ENCODE measurements at places on chromosomes 11 and 22. TPM values are rescaled to one million over a fixed set of nuclear protein-coding genes. Genes with fewer than 3 reads are reported as not detected.

Gene HBG2
- total RNA-seq, result not detected

Gene MS4A18
- total RNA-seq, result not detected

GRCh38 chr11:3902441-3902840 lies 47.0 kb downstream of the STIM1 start:
- DNase-seq, result no peak

DNA sequence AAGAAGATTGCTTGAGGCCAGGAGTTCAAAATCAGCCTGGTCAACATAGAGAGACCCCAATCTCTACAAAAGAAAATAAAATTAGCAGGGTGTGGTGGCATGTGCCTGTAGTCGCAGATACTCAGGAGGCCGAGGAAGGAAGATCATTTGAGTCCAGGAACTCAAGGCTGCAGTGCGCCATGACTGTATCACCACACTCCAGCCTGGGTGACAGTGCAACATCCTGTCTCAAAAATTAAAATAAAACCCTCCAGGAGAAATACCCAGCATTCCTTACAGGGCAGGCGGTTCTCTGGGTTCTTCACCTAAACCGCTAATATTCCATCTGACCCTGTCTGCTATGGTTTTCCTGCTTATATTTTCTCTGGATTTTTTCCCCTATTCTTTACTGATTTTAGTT lies 13.5 kb downstream of the TCF20 start:
- DNase-seq, result no peak

DNA sequence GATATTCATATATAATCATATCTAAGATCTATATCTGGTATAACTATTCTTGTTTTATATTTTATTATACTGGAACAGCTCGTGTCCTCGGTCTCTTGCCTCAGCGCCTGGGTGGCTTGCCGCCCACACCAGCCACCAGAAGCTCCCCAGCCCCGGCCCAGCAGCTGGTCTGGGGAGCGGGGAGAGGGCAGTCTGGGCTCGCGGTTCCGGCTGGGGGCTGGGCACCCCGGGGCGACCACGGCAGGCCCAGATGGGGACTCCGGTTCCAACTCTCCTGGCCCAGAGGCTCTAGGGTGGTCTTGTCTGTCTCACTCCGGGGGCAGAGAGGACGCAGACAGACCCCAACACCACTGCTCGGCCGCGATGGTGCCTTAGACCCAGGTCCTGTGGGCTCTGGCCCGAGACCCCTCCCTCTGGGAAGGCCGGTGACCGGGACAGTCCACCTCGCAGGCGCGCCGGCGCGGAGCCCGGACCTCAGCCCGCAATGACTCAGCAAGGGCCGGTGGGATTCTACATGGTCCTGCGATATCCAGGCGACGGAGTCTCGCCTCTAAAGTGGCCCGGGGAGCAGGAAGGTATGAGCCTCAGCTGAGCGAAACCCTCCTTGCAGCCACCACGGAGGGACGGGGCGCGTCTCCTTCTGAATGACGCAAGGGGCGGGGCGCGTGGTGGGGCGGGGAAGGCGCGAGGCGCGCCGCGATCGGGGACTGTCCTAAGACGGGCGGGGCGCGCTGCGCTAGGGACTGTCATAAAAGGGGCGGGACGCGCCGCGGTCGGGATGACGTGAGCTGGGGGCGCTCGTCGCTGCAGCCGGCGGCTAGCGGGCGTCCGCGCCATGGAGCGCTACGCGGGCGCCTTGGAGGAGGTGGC lies at the start of gene DGCR6:
Gene DGCR6, plus strand, starts transcription at position 781 of the 870 bp plus-strand sequence. Its CDS starts 55 bp downstream, at position 836.
- no peak for DNase-seq

DNA sequence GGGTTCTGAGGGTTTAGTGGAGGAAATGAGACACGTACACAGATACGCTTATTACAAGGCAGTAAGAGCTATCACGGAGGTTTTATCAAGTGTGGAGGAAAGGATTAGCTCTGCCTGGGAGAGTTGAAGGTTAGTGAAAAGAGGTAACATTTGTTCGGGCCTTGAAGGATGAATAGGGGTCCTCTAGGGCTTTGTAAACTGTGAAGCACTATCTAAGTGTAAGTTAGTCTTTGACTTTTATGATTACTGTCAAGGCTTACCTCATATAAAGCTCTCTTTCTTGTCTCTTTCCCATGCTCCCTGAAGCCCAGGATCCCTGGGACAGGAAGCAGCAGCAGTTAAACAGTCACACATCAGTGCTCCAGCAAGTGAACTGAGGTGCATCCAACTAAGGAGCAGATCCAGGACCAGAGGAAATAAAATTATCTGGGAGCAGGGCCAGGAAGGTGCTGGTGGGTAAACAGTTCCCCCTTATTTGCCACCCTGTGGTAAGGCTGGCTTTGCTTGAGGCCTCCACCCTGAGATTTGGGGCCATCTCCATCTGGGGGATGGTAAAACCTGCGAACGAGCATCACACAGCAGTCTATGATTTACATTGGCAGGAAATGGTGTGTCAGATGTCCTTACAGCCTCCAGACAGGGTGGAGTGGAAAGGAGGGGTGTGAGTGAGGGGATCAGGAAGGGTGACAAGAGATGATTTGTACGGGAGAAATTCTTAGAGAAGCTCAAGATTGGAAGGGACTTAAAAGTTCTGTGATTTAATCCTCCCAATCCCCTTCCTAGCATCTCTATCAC lies 27.2 kb downstream of the GVQW3 start:
- no peak for DNase-seq

GRCh38 chr11:65032216-65032615 lies 5.0 kb downstream of the SNX15 start:
- no peak for DNase-seq

GRCh38 chr11:116427337-116427902 lies 345.4 kb downstream of the BUD13 start:
- DNase-seq, result no peak

DNA sequence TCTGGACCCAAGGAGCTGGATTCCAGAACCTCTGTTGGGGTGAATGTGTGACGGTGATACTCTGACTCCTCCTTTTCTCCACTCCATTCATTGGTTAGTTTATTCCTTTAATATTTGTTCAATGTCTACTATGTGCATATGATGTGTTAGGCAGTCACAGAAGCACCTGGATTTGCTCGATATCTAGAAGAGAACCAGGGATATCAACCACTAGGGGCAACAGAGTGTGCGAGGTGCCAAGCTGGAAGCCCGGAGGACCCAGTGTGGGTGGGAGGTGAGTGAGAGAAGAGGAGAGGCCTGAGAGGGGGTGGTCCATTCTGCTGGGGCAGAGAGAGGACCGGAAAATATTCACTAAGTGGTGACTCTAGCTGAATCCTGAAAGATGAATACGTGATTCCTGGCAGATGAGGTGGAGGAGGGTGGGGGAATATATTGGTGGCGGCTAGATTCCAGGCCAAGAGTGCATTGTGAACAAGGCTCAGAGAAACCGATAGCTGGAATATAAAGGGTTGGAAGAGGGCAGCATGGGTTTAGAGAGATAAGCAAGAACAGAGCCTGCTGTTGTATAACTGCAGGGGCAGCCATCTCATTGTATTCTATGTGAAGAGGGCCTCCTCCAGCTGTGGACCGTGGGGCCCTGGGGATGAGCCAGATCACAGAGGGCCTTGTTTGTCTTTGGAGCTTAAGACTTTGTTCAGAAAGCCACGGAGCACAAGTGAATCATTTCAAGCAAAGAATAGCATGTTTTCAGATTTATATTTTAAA lies 6.9 kb upstream of the TIMP3 start:
- no peak for DNase-seq

DNA sequence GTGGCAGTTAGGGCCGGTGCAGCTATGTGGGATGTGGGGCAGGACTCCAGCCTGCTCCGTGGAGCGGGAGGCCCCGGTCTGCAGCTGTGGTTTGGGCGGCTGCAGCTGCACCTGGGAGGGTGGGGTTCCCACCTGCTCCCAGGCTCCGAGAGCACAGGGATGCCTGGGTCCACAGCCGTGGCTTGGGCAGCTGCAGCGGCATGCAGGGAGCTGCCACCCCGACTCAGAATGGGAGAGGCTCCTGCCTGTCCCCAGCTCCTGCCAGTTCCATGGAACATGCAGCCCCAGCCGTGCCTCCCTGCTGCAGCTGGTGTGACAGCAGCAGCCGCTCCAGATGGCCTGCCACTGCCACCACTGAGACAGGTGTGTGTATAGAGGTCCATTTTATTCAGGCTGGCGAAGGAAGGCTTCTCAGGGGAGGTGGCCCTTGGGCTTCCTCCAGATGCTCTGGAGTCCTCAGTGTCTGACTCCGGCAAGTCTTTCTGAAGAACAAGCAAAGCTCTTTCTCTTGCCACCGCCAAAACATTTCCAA lies 21.8 kb upstream of the UPK3A start:
- no peak for DNase-seq

DNA sequence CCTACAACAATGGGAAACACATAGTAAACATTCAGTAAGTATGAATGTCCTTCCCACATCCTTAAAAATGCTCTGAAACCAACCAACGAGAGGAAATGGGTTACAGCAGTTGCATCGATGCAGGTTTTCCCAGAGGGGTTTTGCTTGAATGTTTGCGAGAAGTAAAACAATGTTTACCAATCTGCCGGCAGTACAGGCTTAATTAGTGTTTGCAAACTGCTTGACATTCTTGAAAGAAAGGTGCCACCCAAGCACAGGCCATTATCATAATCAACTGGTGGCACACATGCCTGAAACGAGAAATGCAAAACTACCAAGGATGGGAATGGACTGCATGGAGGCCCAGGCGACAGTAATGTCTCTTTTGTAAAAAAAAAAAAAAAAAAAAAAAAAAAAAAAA lies 27.1 kb upstream of the OPCML start:
- no peak for DNase-seq

- DNase-seq, result peak; percentile 47
Measured at GRCh38 chr11:47348859-47349258, 3.6 kb downstream of the MYBPC3 start.

- no peak for DNase-seq
Measured at GRCh38 chr11:72951193-72951592, 137.0 kb downstream of the ATG16L2 start.

DNA sequence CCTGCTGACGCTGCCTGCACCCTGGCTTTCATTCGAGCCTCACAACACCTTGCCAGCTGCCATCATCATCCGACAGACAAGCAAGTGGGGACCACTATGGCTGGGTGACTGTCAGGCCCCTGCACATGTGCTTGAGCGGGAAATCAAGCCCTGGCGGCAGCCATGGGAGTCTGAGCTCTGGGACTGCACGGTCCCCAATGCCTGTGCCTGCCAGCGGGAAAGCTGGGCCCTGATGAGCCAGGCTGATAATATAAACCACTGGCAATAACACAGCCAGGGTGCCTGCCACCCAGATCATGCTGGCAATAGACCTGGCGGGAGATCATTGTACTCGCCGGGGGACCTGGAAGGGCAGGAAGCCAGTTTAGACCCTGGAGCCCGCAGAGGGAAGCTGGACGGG lies 2.5 kb downstream of the FGF3 start:
- no peak for DNase-seq

Measured in dermis blood vessel endothelial cell (primary cell).